ENCODE measurements at places on chromosomes 3 and 15.
A peak's percentile ranks its signal among the peaks of the same experiment; 100 is the strongest.

DNA sequence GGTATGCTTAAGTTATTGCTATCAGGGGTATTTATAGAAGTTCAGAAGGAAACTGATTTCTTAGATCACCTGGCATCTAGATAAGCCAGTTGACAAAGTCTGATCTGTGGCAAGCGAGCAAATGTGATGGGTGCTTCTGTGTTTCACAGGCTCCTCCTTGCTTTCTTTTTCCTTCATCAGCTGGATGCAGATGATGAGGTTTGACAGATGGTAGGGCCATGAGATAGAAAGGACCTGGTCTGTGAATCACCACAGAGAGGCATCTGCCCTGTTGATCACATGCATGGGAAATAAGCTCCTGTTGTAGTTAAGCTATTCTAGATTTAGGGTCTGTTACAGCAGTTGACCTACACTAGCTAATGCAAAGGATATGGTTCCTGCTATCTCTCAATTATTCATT lies 372.0 kb downstream of the NEK10 start:
- no peak for DNase-seq

- DNase-seq, result no peak
Observed at GRCh38 chr3:72015463-72015862, 230.5 kb upstream of the PROK2 start.

GRCh38 chr15:31525988-31526665 lies 199.5 kb downstream of the KLF13 start:
- DNase-seq, result no peak

DNA sequence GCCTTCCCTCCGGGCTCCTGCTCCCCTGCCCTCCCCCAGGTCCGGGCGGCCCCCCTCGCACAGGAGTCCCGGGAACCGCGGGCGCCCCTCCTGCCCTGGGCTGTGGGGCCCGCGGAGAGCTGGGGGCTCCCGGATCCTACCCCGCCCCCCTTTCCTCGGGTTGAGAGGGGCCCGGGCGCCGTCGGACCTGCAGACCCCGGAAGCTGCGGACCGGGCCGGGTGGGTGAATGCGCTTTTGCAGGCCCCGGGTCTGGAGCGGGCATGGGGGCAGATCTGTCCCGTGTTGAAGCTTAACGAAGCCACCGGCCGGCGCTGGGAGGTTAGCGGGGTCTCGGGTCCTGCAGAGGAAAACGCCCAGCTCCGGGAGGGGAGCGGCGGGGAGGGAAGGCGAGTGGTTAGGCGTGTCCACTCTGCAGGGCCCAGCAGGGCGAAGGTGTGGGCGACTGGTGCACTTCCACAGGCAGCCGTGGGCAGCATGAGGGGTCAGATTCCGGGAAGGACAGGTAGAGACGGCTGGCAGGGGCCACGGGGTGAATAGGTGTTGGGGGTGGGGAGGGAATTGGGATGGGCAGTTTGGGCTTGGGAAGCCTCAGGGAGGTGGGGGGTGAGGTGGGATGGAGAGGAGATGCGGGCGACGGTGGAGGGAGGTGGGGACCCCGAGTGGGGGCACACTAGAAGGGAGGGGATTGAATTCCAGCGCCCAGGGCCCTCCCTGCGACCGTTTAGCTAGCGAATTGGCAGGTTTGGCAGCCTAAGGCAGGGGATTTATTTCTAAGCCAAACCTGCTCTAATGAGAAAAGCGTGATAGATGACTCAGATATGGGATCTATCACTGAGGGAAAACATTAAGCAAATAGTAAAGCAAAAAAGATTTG lies 635 bp downstream of the CD276 start:
- no peak for DNase-seq

DNA sequence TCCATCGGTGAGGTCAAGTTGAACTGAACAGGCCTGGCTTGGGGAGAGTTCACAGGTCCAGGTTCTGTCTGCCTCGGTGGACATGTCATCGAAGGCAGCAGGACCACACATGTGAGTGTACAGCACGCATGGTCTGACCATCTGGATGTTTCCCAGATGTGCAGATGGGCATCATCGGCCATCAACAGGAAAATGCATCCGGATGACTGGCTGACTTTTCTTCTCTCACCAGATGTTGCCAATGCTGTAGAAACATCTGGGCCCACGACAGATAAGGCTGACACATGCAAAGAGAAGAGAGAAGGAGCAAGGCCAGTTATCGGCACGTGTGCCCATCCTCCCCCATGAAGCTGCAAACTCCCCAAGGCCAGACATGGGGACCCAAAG lies 45.1 kb downstream of the NOX5 start:
- DNase-seq, result no peak

- no peak for DNase-seq
Observed at GRCh38 chr3:129727707-129728106, 121.2 kb upstream of the PLXND1 start.

DNA sequence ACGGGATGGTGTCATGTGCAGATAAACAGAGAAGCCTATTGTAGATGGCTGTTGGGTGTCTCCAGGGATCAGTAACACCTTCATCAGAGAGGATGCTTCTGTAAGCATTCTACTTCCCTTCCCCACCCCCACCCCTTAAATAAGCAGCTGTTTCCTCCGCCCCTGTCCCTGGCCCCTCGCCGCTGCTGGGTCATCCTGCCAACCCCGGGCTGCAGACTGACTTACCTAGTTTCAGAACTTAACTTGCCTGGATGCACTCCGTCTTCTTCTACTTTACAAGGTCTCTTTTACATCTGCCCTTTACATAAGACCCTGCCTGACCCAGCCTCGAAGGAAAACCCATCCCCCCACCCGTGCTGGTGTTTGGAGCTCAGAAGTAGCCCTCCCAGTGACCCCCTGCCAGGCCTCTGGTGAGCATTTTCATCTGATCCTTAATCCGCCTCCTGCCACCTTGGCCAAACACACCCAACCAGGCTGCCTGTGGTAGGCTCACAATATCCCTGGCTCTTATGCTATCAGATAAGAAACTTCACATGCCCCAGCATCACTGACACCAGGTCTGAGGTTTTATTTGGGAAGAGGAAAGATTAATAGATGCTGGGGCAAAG lies 103.0 kb upstream of the HES1 start:
- DNase-seq, result no peak

DNA sequence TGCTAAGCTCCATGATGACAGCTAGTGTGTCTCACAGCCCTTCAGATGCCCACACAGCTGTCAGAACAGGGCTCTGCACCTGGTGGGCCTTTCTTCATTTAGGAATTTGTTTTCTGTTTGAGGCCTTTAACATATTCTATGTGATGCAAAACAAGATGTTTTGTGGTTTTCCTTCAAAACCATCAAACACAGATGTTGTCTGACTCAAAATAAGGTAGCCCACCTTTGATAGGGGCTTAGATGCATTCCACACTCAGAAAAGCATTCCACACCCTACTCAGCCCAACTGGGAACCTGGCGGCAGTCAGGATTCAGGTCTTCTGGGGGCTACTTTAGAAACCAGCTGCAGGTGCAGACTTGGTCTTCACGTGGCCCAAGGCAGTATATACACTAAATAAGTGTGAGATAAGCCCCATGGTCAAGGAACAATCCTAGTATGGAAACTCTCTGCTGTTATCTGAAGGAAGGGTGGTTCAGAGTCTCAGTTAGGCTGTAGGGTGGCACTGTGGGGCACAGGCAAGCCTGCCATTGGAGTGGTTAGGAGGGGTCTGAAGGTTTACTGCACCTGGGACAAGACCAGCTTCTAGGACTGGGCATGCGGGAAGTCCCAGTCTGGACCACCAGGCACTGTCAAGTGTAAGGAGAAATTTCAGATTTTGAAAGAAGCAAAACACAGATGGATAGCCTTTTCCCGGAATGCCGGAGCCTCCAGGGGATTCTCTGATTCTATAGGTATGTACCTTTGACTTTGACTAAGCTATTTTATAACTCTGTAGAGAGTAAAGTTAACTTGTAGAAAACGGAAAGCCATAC lies 20.1 kb downstream of the LRRC2 start:
- no peak for DNase-seq

- DNase-seq, result no peak
Observed at GRCh38 chr15:90697175-90697574, 20.0 kb upstream of the BLM start.

DNA sequence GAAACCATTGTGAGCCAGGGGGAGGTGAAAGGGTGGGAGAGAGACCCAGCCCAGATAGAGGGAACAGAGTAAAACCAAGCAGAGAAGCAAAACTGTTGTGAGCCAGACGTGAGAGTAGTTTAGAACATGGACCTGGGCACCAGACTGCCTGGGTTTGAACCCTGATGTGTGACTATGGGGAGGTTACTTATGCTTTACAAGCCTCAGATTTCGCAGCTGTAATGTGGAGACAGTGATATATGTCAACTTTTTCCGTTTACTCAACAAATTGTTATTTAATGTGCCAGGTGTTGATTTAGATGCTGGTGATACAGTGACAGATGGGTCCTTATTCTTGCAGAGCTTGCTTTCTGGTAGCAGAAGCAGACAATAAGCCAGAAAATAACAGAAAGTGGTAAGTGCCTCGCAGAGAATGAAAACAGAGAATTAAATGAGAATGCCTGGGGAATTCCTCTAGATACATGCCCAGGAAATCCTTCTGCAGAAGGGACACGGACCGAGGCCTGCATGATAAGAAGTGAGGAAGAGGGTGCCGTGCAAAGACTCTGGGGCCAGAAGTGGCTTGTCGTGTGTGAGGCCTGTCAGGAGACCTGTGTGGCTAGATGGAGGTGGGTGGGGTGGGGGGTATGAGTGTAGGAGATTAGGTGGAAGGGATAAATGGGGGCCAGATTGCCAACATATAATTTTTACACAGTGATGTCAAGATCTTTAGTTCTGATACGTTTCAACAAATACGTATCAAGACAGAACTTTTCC lies 15.0 kb downstream of the KAT2B start:
- no peak for DNase-seq

GRCh38 chr15:70362886-70363285 lies 265.2 kb upstream of the TLE3 start:
- peak; percentile 37 for DNase-seq

GRCh38 chr3:53585627-53586026 lies 91.2 kb downstream of the CACNA1D start:
- no peak for DNase-seq

DNA sequence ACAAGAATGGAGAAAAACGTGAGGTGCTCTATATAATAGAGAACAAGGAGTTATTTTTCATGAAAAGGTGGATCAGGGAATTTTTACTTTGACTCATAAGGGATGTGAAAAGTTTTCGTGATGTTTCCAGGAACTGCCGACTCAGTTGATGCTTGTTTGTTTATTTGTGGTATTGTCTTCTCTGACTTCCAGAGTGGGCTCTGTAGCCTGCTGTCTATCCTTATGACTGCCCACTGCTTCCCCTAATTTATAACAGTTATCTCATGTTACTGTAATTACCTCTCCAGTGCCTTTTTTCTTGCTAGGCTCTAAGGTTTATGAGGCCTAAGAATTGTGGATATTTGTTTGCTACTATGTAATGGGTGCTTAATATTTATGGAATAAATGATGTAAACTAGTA lies 12.3 kb downstream of the ARL13B start:
- DNase-seq, result no peak

DNA sequence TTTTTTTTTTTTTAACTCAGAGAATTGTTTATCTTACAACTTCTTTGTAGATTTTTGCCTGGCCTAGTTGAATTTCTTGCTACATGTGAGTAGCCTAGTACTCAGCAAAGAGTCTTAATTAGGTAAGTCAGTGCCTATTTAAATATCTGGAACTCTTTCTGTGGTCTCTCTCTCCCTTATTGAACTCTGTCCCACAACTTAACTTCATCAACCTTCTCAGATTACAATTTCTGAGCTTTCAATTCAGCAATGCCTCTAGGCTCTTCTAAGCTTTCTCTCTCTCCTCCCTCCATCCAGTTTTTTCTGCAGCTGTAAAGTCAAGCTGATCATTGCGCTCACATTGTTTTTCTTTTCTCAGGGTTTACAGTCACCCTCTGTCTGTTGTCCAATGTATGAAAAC lies 517.6 kb upstream of the ROBO1 start:
- DNase-seq, result no peak

GRCh38 chr3:10405816-10406215 lies 84.9 kb upstream of the SEC13 start:
- no peak for DNase-seq

GRCh38 chr3:1616744-1617143 lies 481.9 kb upstream of the CNTN4 start:
- DNase-seq, result no peak

- no peak for DNase-seq
Observed at GRCh38 chr15:66600240-66600627, 34.4 kb upstream of the LCTL start.

DNA sequence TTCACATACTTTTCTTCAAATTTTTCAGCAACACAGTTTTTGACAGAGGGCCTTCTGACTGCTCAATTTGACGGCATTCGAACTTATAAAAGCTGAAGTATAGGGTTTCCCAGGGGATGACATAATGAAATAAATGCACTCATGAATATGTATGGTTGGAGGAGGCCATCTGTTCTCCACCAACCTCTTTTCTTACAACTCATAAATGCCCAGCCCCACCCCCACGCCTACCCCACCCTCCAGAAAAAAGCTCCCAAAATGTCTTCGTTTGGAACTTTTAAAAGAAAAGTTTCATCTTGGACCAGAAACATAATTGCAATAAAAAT lies 211.6 kb upstream of the LRRN1 start:
- DNase-seq, result no peak

- DNase-seq, result no peak
Observed at GRCh38 chr3:112074616-112075497, 11.3 kb upstream of the C3orf52 start.

- no peak for DNase-seq
Observed at GRCh38 chr3:26345613-26346012, 277.0 kb upstream of the LRRC3B start.

- DNase-seq, result no peak
Observed at GRCh38 chr15:38168467-38169070, 84.1 kb upstream of the SPRED1 start.

- peak; percentile 98 for DNase-seq
Observed at GRCh38 chr3:183306798-183307671, 54.0 kb downstream of the B3GNT5 start.

DNA sequence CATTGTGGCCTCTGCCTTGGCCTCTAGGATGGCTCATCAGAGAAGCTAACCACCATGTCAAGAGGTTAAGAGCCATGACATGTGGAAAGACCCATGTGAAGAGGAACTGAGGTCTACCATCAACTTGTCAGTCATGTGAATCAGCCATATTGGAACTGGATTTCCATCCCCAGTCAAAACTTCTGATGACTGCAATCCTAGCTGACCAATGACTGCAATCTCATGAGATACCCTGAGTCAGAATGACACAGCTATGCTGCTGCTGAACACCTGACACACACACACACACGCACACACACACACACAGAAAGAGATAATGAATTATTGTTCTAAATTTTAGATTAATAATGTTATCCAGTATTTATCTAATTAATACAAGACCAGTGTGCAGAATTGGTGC lies 337.5 kb upstream of the LMCD1 start:
- no peak for DNase-seq

- DNase-seq, result peak; percentile 6
Observed at GRCh38 chr3:23611737-23612295, 193.9 kb upstream of the UBE2E1 start.

DNA sequence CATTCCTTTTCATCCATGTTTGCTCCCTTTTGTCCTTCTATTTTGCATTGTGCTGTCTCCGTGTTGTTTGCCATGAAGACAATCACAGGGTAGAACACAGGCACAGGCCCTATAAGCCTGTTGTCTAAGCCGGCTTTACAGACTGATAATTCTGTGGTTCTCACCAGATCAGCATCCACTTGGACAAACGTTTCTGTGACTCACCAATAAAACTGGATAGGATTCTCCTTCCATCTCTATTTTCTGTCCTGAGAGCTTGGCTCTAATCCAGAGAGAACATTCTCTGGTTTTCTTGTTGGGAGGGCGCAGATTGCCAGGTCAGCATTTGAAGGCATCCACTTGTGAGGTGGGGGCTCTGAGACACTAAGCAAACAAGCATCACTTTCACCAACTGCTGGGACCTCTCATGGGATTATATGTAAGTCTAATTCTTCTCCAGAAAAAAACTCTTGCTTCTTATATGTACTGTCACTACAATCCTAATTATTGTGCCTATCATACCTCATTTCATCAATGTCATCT lies 101.6 kb downstream of the ERC2 start:
- no peak for DNase-seq
